ENCODE measurements at places on chromosomes 12 and 14.

DNA sequence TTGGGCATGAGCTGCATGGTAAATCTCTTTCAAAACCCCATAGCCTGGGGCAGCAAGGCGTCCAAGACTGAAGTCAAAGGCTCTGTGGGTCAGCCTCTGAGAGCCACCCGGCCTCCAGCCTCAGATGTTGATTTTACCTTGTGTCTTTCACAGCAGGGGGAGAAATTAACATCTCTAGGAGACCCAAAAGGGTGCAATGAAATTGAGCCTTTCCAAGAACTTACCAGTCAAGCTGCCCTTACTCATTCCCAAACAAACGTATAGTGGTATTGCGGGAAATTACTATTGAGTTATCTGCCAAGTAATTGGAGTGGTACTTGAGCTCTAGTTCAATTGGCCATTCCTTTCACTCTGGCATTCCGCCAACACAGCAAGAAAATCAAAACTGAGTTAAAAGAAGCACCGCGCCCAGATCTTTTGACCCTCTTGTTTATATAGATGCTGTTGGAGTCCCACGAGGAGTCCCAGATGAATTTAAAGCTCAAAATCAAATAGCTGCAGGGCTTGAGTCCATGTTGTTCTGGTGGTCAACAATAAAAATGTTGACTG lies 380.7 kb upstream of the SYT1 start:
- DNase-seq: no peak

- DNase-seq: peak; percentile 18
Observed at GRCh38 chr14:61568572-61569011, 126.7 kb upstream of the HIF1A start.

- no peak for DNase-seq
Observed at GRCh38 chr12:95642583-95642982, 91.3 kb upstream of the USP44 start.

DNA sequence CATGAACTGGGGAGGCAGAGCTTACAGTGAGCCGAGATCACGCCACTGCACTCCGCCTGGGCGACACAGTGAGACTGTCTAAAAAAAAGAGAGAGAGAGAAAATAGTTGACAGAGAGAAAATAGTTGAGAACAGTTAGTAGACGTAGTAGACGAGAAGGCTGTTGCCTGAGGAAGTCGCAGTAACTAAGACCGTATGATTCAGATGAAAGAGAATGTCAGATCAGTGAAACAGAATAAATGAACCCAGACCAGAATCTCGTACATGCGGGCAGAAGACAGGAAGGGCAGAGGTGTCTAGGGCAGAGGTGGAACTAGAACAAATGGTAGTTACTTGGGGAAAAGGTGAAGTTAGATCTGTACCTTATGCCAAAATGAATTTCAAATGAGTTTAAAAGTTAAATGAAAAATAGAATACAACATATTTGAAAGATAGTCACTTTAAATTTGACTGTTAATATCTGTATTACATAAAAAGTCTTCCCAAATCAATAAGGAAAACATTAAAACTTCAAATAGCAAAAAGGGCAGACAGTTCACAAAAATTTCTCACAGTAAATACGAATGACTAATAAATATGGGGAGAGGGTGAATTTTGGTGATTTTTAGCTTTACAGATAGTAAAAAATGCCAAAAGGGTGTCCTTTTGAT lies 17.7 kb downstream of the MDM2 start:
- DNase-seq: no peak

DNA sequence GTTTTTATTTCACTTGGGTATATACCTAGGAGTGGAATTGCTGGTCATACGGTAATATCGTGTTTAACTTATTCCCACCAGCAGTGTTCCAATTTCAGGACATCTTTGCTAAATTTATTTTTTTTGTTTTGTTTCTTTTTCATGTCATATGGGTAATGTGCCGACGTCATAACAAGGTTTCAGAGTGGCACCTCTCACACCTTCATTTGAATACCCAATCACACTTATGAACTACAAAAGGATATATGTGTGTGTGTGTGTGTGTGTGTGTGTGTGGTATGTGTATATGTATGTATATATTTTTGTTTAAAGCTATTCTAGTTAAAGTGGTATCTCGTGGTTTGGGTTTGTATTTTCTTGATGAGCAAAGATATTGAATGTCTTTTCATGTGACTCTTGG lies 12.1 kb downstream of the TRAF3 start:
- no peak for DNase-seq

DNA sequence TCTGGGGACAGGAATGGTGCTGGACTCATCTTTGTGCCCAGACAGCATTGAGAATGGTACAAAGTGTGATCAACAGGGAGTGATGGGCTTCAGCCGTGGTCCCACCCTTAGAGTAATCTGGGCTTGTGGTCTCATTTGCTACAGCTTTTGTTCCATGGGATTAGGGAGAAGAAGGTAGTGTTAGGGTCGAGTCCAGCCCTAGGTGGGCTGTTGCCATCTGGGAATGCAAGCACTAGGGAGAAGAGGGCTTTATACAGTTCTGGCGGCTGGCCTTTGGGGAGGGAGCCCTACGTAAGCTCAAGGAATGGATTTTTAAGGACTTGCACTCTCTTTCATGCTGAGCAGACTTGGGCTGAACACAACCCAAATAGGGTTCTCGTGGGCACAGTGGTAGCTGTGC lies 4.9 kb downstream of the PLEKHG3 start:
- no peak for DNase-seq

GRCh38 chr12:15752785-15753184 lies 36.4 kb downstream of the EPS8 start:
- DNase-seq: no peak

DNA sequence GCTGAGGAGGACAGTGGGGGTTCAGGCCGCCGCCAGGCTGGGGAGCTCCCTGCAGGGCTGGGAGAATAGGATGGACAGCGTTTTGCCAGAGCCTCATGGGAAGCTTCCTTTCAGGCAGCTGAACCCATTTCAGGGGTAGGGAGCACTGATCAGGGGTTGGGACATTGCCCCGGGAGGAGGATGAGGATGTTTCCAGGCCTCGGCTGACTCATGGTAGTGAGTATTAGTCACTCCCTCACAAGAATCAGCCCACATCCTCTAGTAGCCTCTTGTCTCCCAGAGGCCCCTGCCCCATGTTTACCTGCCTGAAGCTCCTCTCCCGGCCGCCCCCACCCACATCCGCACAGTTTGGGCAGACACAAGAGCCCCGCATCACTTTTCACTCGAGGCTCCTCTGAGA lies 89.8 kb downstream of the ZFP36L1 start:
- no peak for DNase-seq

DNA sequence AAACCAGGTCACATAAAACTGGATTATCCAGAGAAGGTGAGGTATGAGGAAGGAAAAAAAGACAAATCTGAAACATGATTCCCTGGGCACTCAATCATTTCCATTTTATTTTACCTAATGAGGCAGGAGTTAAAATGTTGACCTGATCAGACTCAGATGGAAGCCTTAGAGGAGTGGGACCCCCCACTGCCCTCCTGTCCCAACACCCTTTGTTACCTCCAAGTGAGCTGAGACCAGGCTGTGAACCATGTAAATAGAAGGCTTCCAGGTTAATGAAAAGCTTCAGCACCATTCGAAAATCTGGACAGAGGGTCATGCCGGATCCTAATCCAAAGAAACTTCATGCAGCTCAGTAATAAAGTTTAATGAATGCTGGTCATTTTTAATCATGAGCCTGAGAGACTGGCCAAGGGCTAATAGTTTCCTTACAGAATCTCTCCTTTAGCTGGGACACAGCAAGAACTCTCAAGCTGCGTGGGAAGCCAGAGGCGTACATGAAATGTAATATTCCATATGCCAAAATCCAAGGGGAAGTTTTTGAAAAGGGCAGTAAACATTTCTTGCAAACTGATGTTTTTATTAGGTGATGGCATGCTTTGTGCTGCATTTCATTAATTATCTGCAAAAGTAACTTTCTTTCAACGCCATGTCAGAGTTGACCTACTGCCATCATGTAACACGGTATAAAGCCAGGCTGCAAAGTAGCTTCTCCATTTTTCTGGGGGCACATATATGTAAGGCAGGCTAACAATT lies 183.0 kb downstream of the PAX9 start:
- DNase-seq: no peak

- no peak for DNase-seq
Observed at GRCh38 chr12:92558215-92558773, 144.5 kb upstream of the PLEKHG7 start.

- DNase-seq: no peak
Observed at GRCh38 chr12:31895449-31896150, 63.6 kb upstream of the RESF1 start.

DNA sequence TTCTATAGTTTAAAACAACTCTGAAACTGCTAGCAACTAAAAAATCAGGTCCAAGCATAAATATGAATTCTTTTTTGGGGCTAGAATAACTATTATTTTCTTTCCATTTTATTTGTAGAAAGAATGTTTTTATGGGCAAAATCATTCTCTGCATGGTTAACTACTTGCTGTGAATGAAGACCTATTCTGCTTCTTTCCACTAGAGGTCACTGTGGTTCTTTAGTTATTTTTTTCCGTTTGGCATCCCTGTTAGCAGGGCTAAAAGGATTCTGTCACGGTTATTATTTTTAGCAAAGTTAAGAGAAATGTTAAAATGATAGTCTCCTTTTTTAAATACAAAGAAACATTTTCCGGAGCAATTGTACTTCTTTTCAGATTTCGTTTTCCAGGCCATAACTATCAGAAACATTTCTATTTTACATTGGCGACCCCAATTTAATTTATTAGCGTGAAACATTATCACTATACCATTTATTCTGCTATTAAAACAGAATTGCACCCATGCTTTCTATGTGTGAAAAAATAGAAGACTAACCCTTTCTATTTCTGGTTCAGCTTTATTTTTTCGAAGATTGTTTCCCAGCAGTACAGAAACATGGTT lies 404.8 kb downstream of the ATP23 start:
- DNase-seq: peak; percentile 66

DNA sequence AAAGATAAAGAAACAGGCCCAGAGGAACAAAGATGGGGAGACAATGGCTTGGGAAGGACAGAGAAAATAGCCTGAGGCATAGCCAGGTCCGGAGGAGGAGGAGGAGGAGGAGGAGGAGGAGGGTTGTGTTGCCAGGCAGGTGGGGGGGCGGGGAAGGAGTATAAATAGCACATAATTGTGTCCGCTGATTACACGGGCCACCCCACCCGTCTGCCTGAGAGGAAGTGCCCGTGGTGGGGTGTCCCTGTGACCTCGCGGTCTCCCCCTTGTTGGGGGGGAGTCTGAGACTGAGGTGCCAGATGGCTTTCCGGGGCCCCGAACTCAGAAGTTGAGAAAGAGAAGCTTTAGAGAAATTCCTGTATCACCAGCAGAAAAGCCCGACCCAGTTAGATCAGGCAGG lies 1.9 kb upstream of the SP7 start:
- DNase-seq: no peak

GRCh38 chr14:94989946-94990345 lies 167.4 kb downstream of the DICER1 start:
- DNase-seq: no peak

- no peak for DNase-seq
Observed at GRCh38 chr12:10227648-10228047, 15.0 kb downstream of the GABARAPL1 start.

- no peak for DNase-seq
Observed at GRCh38 chr14:59333668-59334067, 131.5 kb downstream of the GPR135 start.

DNA sequence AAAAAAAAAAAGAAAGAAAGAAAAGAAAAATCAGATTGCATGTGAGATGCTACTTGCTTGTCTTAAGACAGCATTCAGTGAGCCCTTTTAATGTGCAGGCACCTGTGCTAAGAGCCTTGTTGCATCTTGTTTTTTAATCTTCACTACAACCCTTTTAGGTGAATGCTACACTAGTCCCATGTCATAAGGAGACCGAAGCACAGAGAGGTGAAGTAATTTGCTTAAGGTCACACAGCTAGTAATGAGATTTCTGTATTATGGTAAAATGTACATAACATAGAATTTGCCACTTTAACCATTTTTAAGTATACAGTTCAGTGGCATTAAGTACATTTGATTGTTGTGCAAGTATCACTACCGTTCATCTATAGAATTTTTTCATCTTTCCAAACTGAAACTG lies 32.1 kb upstream of the PWP1 start:
- DNase-seq: no peak

- no peak for DNase-seq
Observed at GRCh38 chr14:70698288-70698687, 56.6 kb downstream of the TTC9 start.

- DNase-seq: no peak
Observed at GRCh38 chr12:51905471-51906429, 1.6 kb upstream of the ACVRL1 start.

DNA sequence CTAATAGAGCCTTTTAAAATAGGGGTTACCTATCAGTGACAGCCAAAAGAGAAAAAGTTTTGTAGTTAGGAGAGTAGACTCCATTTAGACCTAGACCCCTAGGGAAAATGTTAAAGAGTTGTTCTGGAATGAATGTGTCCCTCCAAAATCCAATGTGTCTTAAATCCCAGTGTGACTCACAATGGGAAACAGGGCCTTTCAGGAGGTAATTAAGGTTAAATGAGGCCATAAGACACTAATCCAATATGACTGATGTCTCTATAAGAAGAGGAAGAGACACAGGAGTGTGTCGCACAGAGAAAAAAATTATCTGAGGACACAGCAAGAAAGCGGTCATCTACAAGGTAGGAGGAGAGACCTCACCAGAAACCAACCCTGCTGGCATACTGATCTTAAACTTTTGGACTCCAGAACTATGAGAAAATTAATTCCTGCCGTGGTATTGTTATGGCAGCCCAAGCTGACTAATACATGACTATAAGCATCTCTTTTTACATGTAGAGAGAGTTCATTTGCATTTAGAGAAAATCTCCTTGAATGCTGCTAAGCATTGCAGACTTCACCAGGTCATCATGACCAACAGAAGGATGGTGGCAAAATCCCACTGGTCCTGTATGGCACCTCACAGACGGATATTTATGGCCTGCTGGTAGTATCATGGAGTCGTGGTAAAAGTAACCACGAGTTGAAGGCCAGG lies 259.6 kb upstream of the TMTC1 start:
- no peak for DNase-seq

DNA sequence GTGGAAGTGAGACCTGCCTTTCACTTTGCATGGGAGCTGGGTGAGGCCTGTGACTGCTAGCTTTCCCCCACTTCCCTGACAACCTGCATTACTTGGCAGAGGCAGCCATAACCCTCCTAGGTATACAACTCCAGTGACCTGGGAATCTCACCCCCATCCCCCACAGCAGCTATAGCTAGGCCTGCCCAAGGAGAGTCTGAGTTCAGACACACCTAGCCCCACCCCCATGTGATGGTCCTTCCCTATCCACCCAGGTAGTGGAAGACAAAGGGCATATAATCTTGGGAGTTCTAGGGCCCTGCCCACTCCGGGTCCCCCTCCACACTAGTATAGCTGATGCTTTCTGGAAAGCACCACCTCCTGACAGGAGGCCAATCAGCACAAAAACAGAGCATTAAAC lies 6.3 kb upstream of the STRAP start:
- no peak for DNase-seq

Measured in NCI-H1417 treated with DMSO at 0.1 percent for 48 hours (cell line).